ENCODE measurements at places on chromosomes 3 and 15.

DNA sequence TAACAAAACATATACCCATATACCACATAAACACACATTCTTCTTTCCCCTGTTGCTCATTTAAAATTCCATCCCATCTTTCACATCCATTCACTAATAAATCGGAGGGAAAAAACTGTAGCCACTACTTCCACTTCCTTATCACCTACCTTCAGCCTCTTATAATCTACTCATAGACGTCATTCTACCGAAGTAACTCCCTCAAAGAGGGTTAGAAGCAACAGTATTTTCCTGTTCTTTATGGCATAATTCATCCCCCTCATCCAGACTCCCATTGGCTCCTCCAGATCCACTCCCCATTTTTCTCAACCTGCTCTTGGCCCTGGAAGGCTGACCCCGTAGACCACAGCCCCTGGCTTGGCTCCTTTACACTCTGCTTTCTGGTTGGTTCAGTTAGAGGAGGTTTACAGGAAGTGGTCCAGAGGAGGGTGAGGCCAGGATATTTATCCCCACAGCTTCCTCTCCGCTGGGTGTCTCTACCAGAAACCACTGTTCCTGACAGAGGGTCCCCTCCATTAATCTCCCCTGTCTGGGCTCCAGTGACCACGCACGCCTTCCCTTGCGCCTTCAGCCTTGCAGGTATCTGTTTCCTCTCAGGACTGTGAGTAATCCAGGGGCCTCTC lies 46.3 kb downstream of the FMN1 start:
- DNase-seq: no peak

DNA sequence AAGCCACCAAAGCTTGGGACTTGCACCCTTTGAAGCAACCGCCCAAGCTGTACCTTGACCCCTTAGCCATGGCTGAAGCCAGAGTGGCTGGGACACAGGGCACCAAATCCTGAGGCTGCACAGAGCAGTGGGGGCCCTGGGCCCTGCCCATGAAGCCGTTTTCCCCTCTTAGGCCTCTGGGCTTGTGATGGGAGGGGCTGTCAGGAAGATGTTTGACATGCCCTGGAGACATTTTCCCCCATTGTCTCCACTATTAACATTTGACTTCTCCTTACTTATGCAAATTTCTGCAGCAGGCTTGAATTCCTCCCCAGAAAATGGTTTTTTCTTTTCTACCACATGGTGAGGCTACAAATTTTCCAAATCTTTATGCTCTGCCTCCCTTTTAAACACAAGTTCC lies 522.2 kb downstream of the EDEM1 start:
- no peak for DNase-seq

DNA sequence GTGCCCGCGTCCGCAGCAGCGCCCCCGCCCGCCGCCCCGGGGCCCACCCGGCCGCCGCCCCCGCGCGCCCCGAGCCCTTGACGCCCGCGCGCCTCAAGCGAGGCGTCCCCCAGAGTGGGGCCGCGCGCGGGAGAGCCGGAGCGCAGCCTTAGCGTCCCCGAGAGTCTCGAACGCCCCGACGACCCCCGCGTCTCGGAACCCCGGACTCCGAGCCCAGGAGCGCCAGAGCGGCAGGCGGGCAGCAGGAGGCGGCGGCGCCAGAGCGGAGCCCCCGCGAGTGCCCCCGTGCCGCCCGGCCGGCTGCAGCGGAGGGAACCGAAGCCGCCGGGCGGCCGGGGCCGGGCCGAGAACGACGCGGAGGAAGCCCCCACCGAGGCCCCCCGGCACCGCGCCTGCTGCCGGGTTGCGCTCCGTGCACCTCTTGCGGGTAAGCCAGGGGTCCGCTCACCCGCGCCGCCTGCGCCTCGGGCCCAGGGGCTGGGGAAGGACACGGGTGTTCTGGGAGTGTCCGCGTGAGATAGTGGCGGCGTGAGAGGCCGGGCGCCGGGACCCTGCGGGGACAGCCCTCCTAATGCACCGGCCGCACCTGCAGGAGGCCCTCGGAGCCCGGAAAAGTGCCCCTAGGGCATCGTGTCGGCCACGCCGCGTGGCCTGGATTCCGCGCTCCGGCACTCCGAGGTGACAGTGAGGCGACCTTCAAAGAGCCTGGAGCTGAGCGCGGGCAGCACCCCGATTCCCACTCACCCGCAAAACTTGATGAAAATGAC lies 52.0 kb upstream of the ULK4 start:
- peak; percentile 7 for DNase-seq

DNA sequence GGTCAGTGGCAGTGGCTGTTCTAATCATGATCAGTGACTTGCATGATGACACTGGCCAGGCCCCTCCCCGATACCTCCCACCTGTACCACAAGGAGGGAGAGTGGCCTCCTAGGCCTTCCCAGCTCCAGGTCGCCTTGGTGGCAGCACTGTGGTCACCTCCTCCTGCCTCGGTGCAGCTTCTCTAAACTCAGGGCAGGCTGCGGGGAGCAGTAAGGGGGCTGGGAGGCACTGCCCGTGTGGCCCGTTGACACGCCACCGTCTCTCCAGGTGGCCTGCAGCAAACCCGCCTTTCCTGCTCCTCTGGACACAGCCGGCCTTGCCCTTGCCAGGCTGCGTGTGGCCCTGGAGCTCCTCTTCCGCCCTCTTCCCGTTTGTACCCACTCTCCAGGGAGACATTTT lies 184.1 kb downstream of the XXYLT1 start:
- DNase-seq: no peak

GRCh38 chr3:127598841-127599570 lies 795 bp downstream of the MCM2 start:
- no peak for DNase-seq

DNA sequence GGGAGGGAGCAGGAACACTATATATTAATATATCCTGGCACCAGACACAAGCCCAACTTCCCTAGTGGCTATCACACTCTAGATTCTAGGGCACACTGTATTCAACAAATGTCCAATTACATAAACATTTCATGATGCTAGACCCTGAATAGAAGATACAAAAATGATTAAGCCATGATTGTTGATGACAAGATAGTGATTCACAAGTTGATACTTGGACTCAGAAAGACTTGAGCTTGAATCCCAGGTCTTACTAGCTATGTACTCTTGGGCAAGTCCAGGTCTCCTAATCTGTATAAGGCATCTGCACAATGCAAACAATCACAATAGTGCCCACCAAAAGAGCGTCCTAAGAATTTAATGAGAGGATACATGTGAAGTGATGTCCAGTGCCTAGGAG lies 10.0 kb upstream of the SNTN start:
- DNase-seq: no peak

DNA sequence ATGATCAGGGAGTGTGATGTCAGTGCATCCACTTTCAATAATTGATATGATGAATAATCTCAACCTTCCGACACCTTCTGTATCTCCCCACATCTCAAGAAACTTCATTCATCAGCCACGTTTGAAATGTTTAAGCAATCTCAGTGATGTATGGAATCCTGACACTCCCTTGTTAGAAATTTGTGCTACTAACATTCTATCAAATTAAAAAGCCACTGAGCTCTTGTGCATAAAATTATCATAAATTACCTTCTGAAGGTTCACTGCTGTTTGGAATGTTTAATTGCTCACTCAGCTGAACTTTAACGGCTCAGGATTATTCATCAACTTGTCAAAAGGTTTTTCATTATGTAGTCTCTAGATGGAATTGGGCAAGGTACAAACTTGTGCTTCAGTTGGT lies 108.4 kb upstream of the DPH6 start:
- DNase-seq: no peak

- DNase-seq: peak; percentile 49
These were observed at the start of gene CIB2 for GRCh38 chr15:78131295-78132061. Gene CIB2, minus strand, starts transcription at chr15:78131445. Its CDS starts 230 bp downstream, at chr15:78131215.

GRCh38 chr15:101157721-101158120 lies 94.1 kb downstream of the CHSY1 start:
- no peak for DNase-seq

GRCh38 chr15:101201411-101202174 lies 50.3 kb downstream of the CHSY1 start:
- no peak for DNase-seq

- DNase-seq: no peak
These were observed 27.0 kb downstream of the SLC41A3 start for GRCh38 chr3:126056681-126057500.

All from activated CD4-positive, CD25-positive, alpha-beta regulatory T cell (primary cell).